ENCODE measurements at places on chromosomes 5 and 9. TPM values are rescaled to one million over a fixed set of nuclear protein-coding genes. Genes with fewer than 3 reads are reported as not detected.

- DNase-seq, result no peak
Observed at GRCh38 chr9:3858961-3859360, 333.2 kb upstream of the RFX3 start.

DNA sequence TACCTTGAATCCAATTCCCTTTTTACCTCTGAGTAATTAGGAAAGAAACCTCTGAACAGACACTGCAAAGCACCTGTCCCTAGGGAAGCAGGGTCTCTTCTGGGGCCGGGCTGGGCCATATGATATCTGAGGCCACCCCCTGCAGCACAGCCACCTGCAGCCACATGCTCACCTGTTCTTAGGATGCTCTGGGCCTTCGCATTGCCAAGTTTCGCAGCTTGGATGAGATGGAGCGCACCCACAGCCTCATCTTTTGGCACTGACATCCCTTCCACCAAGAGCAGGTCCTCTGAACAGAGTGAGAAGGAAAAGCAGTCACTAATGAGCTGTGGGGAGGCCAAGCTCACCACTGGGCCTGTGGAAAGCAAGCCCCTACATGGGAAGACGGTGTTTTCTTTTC is 27.3 kb downstream of the CLTA start:
- DNase-seq, result no peak

DNA sequence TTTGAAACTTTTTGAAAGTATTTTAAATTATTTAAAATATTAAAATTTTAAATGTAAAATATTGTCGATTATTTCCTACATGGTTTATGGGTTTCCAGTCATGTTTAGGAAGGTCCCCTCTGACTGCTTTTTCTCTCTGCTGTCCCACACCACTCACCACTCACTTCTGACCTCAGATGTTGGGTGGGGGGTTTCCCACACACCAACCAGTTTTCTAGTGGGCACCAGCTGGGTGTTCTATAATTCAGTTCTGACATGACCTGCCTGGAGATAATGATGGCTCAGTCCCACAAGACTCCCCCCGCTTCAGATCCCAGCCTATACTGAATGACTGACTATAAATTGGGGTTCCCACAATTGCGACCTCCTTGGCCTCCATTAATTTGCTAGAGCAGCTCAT is 310.4 kb downstream of the GADD45G start:
- no peak for DNase-seq

DNA sequence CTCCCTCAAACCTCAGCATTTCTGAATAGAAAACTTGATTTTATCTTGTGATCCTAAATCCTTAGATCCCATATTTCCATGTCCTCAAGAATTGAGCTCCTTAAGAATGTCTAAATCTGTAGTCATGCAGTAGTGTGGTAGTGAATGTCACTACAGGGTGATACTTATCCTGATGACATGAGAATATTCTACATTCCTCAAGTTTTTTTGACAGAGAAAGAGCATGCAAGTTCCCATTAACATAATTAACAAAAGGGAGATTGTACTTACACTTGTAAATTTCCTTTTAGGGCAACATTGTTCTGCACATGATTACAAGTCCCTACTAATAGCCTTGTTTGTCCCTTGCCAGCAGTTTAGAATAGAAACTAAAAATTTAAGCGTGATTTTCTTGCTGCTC is 352.3 kb downstream of the PTPRD start:
- DNase-seq, result no peak

GRCh38 chr9:69444021-69444420 is 119.0 kb downstream of the ENTREP1 start:
- no peak for DNase-seq

The HAND1 gene
- not detected for polyA plus RNA-seq
